ENCODE measurements at places on chromosomes 1 and 21.

DNA sequence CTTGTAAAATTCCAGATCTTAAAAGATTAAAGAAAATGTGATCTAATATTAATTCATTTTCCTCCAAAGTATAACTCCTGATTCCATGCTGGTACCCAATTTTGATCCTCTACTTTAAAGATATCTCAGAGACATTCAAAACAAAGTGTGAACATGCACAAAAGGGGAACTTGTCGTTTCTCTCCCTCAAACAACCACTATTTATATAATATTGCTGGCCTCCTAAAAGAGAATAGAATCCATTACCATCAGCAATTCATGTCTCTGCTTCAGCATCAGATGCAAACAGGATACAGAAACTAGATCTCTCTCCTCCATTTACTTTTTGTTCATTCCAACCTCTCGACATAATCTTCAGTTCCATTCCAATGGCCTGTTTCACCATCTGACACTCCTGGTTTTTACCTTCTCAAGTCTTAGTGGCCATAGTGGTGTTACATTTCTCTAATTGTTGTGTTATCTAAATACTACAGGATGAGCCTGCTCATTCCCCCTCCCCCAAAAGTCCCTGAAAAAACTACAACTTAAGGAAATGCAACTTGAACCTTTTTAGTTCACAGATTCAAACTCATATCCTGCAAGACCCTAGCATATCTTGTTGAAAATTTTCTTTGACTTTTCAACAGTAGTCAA lies 4.1 kb downstream of the NRIP1 start:
- DNase-seq = no peak

DNA sequence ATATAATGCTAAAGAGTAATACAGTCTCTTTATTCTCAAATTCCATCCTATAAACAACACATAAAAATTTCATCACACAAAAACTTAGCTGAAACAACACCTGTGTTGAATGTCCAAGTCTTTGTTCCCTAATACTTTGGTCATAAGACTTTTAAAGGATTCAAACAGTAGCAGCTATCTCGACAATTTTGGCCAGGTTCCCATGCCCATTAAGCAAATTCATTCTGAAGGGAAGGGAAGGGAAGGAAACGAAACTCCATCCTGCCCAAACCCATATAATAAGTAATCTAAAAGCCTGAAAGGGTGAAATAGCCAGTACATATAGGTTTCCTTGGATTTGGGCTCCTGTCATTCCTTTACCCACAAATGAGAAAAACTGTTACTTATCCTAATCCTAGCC lies 7.5 kb downstream of the IVNS1ABP start:
- DNase-seq = no peak

DNA sequence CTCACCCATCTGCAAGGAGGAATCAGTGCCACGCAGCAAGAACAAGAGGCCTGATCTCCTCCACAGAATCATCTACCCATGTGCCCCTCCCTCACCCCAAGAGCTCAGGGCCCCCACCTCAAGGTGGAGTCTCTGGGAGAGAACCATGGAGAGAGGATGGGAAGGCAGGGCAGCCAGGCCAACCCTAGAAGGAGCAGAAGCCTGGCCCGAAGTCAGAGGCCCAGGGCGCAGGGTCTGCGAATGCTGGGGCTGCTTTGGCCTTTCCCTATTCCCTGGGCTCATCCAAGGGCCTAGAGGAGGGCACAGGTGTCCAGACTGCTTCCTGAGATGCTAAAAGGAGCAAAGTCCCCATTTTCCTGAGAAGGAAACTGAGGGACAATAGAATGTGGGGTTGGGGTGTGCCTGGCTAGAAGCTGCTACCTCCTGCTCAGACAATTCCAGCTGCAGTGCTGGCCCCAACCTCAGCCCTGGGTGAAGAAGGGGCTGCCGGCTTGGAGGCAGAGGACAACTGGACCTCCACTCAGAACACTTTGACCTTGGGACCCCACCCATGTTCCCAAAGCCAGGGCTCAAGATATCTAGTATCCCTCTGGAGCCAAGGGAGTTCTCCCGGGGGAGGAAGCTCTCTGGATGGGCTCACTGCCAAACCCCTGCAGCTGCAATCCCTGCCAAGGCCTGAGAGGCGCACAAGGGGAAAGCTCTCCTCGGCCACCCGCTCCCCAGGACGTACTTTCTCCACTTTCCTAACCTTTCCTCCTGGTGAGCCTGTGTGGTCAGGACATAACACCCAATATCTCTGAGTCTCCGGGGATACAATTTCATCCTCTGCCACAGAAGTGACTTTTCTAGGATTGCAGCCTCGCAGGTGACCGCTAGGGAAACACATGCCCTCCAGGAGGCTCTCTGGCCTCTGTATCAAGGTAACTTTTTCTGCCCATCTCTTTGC lies 16.6 kb upstream of the LEMD1 start:
- DNase-seq = no peak

GRCh38 chr1:53651356-53651755 lies 87.6 kb downstream of the GLIS1 start:
- no peak for DNase-seq

DNA sequence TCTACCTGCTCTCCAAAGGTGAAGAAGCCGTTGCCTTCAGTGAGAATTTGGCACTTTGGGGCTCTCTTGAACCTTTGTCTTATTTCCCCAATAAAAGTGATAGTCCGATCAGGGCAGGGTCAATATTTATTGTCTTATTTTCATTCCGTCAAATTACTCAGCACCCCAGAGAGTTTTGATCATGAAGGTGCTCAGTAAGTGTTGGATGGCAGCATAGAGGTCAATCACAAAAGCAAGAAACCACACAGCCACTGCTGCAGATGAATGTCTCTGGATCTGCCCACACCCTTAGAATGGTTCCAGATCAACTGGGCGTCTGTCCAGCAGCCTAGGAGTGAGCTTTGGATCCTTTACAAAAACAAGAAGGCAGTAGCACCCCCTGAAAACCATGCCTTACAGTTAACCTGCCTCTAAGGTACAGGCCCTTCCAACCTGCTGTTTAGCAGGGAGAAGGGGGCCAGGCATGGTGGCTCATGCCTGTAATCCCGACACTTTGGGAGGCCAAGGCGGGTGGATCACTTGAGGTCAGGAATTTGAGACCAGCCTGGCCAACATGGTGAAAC lies 97.3 kb downstream of the PSMG1 start:
- DNase-seq = no peak

DNA sequence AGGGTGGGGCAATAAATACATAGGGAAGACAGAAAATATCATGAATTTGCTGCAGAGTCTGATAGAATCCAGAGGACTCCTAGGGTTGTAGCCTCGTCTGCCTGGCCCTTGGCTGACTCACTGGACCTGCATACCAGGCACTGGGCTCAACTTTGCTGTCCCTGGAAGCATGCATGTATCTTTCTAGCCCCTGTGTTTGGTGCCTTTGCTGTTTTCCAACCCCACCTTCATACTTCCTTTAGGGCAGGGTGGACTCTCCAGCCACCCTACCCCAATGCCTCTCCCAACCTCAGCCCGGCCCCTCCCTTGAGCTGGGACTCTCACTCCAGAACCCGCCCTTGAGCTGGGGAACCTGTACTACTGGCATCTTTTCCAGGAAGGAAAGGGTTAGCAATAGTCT lies 1.2 kb downstream of the RAB25 start:
- no peak for DNase-seq

DNA sequence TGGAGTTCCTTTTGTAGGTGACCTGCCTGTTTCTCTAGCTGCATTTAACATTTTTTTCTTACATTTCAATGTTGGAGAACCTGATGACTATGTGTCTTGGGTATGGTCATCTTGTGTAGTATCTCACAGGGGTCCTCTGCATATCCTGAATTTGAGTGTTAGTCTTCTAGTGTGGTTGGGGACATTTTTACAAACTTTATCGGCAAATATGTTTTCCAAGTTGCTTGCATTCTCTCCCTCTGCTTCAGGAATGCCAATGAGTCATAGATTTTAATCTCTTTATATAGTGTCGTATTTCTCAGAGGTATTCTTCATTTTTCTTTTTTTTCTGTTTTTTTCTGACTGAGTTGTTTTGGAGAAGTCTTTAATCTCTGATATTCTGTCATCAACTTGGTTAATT lies 684.0 kb downstream of the NCAM2 start:
- no peak for DNase-seq

DNA sequence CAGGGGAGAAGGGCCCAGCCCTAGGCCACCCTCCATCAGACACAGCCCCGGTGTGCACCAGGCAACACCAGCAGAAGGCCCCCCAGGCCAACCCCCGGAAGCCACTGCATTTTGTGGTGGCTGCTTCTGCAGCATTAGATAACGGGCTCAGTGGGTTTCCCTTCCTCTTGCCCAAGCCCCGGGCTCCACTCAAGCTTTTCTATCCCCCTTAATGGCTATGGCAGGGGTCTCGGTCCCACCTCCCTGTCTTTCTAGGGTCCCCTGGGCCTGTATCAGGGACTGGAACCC lies 18.9 kb downstream of the C1orf174 start:
- no peak for DNase-seq

GRCh38 chr1:245673881-245674414 lies 519.2 kb downstream of the KIF26B start:
- no peak for DNase-seq

DNA sequence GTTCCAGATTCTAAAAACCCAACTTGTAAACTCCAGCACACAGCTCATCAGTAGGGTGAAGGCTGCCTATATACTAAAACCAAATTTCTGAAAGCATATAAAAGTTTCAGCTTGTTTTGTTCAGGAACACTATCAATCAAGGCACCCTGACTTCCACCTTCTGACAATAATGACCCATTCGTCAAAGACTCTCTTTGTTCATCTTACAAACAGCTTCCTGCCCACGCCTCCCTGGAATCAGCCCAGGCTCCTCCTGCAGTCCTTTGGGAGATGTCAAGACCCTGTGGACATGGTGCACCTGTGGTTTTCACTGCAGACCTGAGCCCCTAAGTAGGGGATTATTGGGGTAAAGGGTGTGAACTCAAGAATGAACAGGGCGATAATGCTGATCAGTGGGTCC lies 178.9 kb upstream of the CAMK1G start:
- no peak for DNase-seq

- DNase-seq = no peak
Observed at GRCh38 chr1:53460211-53460634, 1.0 kb downstream of the DMRTB1 start.

GRCh38 chr1:68051475-68051874 lies 1.0 kb upstream of the DIRAS3 start:
- DNase-seq = no peak

DNA sequence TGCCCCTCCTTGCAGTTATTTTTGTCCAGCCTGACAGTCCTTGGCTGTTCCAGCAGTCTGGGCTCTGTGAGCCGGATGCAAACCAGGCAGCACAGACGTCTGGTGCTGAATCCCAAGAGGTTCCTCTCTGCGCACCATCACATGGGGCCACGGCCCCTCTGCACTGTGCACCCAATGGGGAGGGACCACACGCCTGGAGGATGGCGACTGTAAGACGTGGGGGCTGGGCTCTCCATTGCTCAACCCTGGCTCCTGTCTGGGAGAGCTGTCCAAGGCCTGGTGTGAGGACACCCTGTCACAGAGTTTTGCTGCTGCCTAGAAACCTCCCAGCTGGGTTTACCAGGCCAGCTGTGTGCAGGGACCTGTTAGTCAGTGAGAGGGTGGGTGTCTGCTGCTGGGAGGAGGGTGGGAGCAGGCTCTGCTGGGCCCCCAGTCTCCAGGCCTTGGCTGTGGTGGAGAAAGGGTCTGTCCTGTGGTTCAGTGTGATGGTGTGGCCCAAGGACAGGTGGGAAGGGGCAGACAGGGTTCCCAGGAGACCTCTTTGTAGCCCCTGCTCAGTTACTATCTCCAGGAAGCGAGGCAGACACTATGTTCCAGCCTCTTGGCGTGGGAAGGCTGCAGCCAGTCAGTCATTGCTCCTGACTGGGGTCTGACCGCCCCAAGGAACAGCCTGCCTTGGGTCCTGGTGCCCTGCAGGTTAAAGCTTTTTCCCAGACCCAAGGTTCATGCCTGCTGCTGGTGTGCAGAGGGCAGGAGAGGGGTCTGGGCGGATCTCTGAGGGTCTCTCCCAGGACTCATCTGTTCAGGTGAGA lies 13.8 kb downstream of the HEYL start:
- DNase-seq = no peak

DNA sequence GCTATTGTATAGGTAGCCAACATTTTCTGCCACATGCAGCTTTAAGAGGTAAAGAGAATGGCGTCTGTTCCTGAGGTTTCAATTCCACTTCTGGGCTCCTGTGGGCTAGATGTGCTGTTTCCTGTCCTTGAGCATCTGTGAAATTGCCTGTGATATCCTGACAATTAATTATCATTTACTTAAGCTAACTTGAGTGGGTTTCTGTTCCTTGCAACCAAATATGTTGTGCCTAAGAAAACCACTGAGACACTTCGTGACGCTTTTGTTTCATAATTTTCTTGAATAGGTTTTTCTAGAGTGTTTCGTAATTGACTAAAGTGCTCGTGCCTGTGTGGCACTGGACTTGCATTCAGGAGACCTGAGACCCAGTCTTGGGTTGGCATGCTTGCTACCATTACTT lies 127.3 kb upstream of the POU3F1 start:
- DNase-seq = no peak

DNA sequence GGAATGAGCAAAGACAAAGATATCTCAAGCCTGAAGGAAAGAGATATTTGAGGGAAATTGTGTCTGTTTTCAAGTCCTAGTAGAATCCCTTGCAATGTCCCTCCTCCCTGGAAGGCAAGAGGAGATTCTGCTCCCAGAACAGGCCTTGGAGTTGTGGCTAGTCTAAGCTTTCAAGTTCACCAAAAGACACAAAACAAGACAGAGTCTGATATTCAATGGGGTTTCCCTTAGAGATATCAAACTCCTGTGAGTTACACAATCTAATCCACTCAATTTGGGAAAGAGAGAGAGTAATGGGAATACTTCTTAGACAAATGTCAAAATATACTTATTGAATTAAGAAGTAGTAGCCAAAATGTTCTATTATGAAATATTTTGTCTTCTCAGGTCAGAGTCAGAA lies 162.8 kb upstream of the ADAMTS5 start:
- DNase-seq = no peak

DNA sequence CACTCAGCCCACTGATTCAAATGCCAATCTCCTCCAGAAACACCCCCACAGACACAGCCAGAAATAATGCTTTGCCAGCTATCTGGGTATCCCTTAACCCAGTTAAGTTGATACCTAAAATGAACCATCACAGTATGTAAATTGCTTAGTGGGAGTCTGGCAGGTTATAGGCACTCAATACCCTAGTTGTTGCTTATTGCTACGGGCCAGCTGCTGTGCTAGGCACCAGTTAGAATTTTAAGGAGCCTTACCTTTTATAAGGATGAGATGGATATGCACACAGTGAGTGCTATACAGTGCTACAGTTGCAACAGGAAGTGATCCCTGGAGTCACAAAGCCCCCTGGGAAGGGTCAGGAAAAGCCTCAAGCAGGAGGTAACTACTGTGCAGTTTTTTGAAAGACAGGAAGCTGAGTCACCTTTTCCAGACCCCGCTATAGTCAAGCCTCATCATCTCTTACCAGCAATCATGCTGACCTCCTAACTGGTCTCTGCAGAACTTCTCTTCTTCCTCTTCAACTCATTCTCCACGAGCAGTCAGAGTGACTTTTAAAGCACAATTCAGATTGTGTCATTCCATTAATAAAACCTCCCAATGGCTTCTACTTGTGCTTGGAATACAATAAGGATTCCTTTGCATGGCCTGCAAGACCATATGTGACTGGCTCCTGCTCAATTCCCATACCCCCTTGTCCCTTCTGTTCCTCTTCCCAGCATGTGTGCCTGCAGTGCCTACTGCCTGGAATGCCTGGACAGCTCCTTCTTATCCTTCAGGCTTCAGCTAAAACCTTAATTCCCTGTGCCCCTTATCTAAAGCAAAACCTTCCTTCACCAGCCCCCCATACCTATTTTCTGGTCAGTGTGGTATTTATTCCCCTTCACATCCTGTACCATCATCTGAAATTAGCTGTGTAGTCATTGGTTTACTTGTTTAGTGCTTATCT lies 10.4 kb upstream of the TLR5 start:
- DNase-seq = no peak

Measured in stimulated activated CD4-positive, alpha-beta T cell treated with anti-CD3 and anti-CD28 coated beads, Interleukin-1b, Interleukin-23, amount 100 ng/mL, for 1 hour (primary cell).